ENCODE measurements at places on chromosomes 7 and 10.

GRCh38 chr7:40876601-40877000 is 741.8 kb downstream of the SUGCT start:
- DNase-seq: no peak

DNA sequence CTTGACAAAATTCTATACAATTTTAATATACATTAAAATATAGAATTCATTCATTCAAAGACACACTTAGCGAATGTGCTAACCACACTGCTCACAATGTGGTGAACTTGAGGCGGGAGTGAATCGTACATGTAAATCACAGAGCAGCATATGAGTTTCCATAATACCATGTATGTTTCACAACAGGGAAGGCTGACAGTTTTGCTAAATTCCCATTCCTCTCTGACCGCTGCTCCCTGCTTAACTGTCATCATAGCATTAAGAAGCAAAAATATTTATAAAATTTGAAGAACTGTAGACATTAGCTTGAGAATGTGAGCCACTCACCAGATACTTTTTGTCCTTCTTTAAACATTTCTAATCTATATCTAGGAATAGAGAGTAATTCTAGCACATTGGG is 763.3 kb downstream of the MAGI2 start:
- DNase-seq: no peak

- no peak for DNase-seq
These were observed 22.4 kb downstream of the GPR141 start for GRCh38 chr7:37705976-37706375.

- DNase-seq: peak; percentile 82
These were observed 321.2 kb downstream of the FRMD4A start for GRCh38 chr10:14009371-14010100.

DNA sequence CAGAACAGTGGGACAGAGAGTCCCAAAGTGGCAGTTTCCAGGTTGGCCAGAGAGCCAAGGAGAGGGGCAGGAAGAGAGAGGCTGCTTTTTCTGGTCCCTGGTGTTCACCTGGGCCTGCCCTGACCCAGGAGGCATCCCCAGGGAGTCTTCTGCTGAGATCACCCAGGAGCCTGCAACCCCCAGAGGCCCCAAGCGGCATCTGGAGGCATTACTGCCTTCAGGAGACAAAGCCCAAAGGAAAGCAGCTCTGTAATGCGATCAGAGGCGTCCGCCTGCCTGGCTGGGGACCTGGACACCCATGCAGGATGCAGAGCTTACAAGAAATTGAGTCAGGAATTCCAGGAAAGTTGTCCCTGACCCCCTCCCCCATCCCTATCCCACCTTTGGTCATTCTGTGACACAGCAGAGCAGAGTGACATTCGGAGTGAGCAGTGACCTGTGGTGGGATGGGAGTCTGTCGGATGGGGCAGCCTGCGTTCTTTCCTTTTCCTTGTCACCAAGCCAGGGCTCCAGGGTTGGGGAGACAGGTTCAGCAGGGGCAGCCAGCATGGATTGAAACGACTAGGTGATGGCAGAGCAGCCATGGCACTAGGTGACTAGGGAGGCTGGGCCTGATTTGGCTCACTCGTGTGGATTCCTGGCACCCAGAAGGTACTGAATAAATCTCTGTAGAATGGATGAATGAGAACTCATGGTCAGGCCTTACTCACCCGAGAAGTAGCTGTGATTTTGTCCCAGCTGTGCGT is 10.4 kb downstream of the UNC5B start:
- no peak for DNase-seq

DNA sequence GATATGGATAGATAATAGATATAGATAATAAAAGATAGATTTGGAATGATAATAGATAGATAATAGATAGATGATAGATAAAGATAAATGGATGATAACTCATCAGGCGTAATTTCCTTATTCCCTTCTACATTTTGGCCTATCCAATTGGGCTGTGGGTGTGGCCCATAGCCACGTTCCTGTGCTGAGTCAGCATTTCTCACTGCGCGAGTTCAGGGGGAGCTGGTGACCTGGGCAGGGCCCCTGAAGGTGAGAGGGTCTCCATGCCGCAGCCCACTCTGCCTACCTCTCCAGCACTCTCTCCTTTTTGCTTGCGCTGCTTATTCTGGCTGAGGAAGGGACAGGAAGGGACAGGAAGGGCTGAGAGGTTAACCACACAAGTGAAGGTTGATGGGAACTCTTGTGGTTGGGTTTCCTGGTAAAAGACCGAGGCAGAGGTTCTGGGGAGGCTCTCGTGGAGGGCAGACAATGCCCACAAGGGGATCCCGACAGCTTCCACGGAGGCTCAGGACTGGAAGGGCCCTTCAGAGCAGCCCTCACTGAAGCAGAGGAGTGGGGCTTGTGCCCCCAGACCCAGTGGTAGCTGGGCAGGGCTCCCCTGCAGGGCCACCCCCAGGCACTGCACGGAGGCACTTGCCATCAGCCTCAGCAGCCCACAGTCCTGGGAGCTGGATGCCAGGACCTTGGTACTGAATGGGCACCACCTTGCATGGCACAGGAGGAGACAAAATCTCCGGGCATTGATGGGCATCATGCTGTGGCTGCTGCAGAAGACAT is 247.3 kb upstream of the PITRM1 start:
- DNase-seq: peak; percentile 10
